Dermis blood vessel endothelial cell (primary cell): ENCODE measurements at places on chromosomes 1 and 21.

DNA sequence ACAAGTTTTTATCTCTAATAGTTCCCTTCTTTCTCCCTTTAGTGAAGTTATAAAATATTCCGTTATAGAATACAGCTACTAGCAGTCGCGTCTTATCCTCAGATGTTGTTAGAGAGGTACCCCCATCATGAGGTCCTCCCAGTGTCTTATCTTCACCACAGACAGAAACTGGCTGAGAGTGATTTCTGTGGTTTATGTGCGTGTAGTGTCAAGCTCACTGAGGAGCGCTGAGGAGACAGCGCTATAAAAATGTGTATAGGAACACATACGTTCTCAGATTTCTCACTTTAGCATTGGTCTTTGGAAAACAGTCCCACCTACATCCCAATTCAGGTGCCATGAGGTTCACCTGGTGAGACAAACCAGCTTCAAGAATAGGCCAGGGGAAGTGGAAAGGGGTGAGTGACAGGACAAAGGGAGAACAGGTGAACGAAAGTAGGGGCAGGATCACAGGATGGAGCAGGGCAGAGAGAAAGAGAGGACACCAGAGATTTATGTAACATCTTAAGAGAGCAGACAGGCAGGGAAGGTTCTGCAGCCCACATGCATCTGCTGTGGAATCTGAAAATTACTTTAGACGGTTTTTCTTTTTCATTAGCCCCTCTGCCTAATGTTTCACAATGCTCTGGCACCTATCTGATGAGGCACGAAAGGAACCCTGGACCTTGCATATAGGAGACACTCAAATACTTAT, 2.7 kb upstream of the PLEKHO1 start:
- DNase-seq: no peak

DNA sequence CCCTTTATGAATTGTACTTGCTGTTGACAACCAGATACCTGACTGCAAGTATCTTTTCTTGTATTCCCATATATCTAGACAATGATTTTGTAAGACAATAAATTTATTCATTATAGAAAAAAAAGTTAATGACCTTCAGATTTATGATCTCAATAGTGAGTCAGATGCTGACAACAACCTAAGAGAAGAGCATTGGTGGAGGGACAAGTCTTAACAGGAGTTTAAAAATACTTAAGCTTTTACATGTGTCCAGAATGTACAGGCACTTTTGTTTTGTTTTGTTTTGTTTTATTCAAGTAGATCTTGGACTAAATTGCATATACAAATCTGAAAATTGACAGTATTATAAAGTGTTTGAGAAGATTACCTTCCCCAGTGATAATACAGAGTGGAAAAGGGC, 1544.6 kb upstream of the B3GALT2 start:
- DNase-seq: no peak

GRCh38 chr1:209727785-209728184, 23.1 kb downstream of the HSD11B1 start:
- DNase-seq: no peak

- peak; percentile 89 for DNase-seq
Observed at GRCh38 chr1:205597691-205598314, 34.0 kb downstream of the ELK4 start.

- no peak for DNase-seq
Observed at GRCh38 chr1:92399076-92399475, 87.6 kb downstream of the GFI1 start.
